Memory B cell (primary cell): ENCODE measurements at places on chromosomes 16 and 17.

- no peak for DNase-seq
These were observed 280.9 kb downstream of the MAP2K4 start for GRCh38 chr17:12301551-12301950.

- DNase-seq: no peak
These were observed 4.4 kb upstream of the MT4 start for GRCh38 chr16:56560447-56560846.

DNA sequence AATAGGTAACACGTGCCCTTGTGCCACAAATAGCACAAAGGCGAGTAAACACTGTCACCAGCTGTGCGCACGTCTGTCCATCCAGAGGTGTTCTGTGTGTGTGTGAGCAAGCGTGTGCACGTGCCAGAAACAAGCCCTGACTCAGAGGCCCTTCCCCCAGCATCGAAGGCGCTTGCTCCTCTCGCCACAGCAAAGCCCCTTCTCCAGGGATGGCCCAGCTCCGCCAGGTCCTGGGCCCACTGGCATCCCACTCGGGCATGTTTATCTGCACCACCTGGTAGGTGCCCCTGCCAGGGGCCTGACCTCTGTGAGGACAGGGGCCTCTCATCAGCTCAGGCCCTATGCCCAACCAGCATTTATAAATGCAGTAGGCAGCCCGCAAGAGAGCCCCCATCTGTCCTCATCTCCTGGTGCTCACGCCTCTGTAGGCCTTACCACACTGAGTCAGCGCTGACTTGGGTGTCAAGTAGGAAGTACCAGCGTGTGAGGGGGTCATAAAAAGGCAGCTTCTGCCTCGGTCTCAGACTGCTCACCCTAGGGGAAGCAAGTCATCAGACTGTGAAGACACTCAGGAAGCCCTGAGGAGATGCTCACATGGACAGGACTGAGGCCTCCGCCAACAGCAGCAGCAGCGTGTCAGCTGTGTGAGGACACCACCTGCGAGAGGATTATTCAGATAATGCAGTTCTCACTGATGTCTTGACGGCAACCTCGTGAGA is 10.8 kb downstream of the TMEM235 start:
- no peak for DNase-seq

GRCh38 chr17:3846437-3847164 is 555 bp upstream of the NCBP3 start:
- DNase-seq: no peak

- DNase-seq: no peak
These were observed 6.0 kb upstream of the SYT17 start for GRCh38 chr16:19162085-19162484.

- DNase-seq: no peak
These were observed 3.1 kb downstream of the NME2 start for GRCh38 chr17:51169340-51169739.

DNA sequence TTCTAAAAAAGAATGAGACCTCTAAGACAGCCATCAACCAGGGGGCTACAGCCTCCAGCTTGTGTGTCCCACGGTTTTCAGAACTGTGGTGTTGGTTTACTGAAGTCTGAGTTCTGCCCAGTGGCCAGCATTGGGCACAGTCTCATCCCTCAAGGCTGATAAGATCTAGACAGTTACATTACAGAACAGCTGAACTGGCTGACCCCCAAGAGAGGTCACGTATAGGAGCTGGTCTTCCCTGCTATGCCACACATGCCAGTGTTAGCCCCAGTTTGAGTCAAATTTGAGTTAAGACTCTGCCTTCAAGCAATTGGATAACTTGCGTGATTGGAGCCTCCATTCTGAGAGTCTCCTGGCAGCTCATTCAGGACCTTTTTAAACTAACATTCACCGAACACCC is 14.8 kb upstream of the NUP93 start:
- DNase-seq: no peak

DNA sequence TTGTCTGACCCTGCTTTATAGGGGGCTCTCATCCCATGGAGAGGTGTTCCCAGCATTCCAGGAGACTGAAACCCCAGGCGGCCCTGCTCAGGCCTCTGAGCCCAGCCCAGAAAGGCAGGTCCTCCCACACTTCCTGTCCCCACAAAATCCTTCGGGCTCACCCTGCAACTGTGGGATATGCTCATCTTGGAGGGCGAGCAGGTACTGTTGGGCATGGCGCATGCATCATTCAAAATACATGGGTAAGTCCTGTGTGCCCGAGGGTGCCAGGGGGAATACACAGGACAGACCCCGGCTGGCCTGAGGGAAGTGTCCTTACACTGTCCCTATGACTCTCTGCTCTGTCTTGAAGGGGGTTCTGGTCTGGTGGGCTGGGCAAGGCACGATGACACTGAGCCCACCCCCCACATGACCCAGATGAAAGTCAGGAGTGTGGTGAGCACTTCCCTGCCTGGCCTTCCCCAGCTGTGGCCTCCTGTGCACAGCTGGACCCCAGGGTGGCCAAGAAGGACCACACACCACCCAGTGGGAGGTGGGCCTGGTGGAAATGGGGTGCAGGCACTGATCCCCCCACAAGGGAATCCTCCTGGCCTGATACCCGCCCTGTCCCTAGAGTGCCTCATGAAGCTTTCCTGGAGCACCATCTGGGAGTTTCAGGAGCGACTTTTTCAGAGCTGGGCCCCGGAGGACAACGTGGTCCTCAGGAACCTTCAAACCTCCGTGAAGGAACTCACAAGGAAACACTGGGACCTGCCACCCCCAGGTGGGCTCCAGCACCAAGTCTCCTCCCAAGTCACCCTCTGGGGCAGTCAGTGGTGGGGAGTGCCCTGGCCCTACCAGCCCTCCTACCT is 46.7 kb downstream of the USP22 start:
- no peak for DNase-seq

GRCh38 chr17:75006653-75007052 is 5.8 kb upstream of the MRPL58 start:
- DNase-seq: no peak

- DNase-seq: no peak
These were observed 9.7 kb downstream of the NEUROD2 start for GRCh38 chr17:39598047-39598481.

DNA sequence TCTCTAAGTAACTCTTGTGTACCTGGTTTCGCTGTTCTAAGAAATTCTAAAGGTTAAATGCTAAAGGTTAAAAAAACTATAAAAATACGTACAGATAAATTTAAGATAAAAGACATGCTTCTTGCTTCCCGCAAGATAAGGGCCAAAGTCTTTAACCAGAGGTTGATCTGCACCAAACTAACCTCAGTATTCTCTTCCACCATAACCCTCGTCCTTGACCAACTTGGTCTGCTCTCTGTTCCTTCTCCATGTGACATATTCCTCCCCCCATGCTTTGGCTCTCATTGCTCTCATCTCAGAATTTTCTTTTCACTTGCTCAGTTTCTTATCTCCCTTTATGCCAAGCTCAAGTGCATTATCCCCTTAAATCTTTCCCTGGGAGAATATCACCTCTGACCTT is 330.5 kb upstream of the ZFHX3 start:
- DNase-seq: no peak

- no peak for DNase-seq
These were observed 17.8 kb downstream of the USP31 start for GRCh38 chr16:23131436-23131835.

DNA sequence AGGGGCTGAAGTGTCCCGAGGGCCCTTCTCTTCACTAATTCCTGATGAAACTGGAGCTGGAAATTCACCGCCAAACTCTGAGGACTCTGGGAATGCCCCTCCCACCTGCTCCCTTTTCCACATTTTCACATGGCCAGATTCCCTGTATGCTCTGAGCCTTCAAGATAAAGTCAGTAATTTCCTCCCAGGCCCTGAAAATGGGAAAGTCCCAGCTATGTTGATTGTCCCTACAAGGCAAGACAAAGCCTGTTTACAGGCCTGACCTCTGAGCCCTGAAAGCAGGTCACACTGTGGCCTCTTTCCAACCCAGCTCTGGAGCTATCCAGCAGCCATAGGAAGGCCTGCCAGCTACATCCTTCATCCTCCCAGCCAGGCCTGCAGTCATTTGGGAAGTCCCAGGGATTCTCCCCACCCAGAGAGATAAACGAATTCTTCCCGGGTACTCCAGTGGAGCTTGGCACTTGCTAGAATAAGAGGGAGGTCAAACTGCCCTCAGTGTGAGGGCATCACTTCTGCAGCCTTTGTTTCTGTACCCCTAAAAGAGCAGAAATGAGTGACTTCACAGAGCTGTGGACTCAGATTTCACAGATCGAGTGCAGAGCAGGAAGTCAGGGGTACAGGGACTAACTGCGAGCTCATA is 19.6 kb upstream of the CCL2 start:
- DNase-seq: no peak

- DNase-seq: no peak
These were observed 351.7 kb downstream of the CDH8 start for GRCh38 chr16:61684541-61684940.

- no peak for DNase-seq
These were observed 100.4 kb downstream of the METRNL start for GRCh38 chr17:83179811-83180210.

GRCh38 chr17:66720027-66720426 is 114.9 kb upstream of the CACNG5 start:
- DNase-seq: no peak

- no peak for DNase-seq
These were observed 7.8 kb upstream of the PSMC3IP start for GRCh38 chr17:42585353-42585752.

GRCh38 chr17:3036800-3037199 is 26.6 kb downstream of the OR1D5 start:
- no peak for DNase-seq

DNA sequence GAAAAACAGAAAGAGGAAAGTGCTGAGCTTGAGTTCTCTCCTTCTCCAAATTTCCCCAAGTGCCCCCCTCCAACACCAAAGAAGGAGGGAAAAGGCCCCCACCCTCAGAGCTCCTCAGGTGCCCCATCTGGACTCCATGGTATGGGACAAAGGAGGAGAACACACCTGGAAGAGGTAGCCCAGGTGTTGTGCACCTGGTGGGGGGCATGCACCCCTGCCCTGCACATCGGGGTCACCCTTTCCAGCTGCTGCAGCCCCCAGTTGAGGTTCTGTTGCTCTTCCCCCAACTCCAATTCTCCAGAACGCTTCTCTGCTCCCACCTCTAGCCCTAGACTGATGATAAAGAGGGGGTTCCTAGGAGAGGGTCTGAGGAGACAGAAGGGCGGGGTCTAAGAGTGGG is 3.0 kb upstream of the COL1A1 start:
- DNase-seq: no peak

DNA sequence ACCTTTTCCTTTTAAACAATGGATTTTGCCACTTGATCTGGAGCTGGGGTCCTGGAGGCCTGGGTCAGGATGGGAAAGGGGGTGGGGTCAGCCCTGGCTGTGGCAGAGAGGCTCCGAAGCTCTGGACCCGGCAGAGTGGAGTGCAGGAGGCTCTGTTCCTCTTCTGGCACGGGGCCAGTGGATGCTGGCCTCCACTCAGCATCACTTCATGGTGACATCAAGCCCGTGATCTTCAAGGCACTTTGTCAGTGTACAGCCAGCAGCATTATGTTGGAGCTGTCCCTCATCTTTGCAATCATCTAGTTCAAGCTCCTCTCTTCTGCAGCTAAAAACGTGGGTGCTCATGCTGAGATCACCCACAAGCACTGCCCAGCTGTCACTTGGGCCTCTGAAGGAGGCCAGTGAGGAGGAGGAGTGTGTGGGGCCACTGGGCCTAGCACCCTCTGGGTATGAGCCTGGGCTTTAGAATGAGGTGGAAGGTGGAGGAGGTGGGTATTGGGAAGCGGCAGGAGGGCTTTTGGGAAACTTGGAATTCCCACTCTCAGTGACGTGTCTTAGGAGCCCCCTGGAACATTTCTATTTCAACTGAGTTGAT is 45.9 kb upstream of the MGAT5B start:
- DNase-seq: no peak

- no peak for DNase-seq
These were observed 24.0 kb downstream of the CDH13 start for GRCh38 chr16:82650804-82651203.

DNA sequence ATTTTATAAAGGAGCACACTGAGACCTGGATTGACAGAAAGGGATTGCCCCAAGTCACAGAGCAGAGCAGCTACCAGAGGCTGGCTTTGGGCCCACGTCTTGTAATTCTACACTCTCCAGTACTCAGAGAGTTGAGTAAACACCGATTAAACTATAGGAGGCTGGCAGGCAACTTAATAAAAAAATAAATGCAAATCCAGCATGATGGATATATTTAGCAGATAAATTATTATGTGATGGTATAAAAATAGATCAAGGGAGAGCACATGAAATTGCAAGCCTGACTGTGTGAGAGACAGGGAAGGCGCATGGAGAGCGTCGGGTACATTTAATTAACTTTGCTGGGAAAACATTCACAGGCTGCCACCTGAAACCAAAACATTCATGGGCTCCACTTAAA is 87.7 kb upstream of the CCL2 start:
- no peak for DNase-seq

GRCh38 chr16:69890114-69890891 is 60.8 kb upstream of the CLEC18A start:
- DNase-seq: no peak

- no peak for DNase-seq
These were observed 21.1 kb upstream of the JPT2 start for GRCh38 chr16:1656808-1657617.

DNA sequence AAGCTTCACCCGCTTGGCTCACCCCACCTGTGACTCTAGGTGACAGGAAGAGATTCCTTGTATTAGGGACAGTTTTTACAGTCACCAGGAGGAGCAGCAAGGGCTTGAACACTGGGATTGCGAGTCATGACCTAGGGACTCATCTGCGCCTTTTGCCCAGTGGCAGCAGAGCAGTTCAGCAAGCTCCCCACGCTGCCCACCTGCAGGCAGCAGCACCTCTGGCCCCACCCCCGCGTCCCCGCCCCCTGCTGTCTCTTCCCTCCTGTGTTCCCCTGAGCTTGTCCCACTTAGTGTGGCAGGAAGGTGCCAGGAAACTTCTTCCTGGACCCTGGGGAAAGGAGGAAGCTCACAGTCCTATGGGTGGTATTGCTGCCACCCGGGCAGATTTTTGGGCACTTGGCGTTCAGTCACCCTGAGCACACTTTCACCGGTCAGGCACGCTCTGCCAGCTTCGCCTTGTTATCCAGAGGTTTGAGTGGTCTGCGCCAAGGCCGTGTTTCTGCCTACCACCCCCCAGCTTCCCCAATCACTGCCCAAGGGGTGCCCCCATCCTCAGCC is 8.7 kb downstream of the MMP15 start:
- DNase-seq: no peak

GRCh38 chr16:77308163-77308561 is 109.0 kb downstream of the SYCE1L start:
- no peak for DNase-seq
